Stimulated activated CD4-positive, alpha-beta T cell treated with anti-CD3 and anti-CD28 coated beads, Interleukin-12 subunit alpha, Interleukin-12 subunit beta, amount 100 ng/mL, for 24 hours (primary cell): ENCODE measurements at places on chromosomes 4 and X.

DNA sequence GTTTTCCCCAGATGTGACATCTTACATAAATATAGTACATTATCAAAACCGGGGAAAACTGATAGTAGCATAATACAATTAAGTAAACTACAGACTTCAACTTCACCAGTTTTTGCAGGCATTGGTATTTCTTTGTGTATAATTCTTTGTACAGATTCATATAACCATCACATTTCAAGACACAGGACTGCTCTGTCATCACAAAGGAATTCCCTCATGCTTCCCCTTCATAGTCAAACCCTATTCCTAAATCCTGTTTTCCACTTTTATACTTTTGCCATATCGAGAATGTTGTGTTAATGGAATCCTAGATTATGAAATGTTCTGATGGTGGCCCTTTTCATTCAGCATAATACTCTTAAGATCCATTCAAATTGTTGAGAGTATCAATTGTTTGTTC lies 36.0 kb downstream of the STIM2 start:
- no peak for DNase-seq

GRCh38 chr4:3367866-3368265 lies 73.9 kb upstream of the HGFAC start:
- no peak for DNase-seq

GRCh38 chrX:1468250-1468772 lies 15.6 kb upstream of the ASMTL start:
- no peak for DNase-seq

- DNase-seq, result no peak
Observed at GRCh38 chrX:115592997-115593734, 32.2 kb downstream of the PLS3 start.

DNA sequence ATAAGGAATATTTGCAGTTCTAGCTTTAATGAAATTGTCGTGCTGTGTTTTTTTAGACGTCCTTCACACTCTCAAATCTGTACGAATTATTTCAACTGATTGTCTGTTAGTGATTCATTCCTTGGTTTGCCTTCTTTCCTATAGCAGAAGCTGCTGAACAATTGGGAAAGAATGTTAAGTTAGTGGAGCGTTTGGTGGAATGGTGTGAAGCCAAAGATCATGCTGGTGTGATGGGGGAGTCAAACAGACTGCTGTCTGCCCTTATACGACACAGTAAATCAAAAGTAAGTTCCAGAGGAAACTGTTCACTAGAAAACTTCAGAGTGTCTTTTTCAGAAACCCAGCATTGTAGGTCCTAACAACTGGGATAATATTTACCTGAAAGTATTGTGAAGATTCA lies 159.9 kb downstream of the RAP1GDS1 start:
- DNase-seq, result no peak

DNA sequence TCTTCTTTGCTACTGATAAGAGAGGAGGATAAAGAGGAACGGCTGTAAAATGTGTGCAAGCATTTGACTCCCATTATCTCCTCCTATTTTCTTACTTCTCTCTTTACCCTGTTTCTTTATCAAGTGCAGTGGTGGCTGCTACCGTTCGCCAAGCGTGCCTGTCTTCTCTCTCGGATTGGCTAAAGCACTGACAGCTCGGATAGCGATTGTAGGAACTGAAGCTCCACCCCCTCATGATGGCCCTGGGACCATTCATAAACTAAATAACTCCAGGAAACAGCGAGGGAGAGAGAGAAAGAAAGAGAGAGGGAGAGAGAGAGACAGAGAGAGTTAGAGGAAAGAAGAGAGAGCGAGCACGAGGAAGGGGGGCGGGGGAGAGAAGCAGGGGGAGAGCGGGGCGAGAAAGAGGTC lies 305 bp upstream of the MAB21L2 start:
- no peak for DNase-seq
